NCI-H345 (cell line): ENCODE measurements at places on chromosomes 6 and 20.

DNA sequence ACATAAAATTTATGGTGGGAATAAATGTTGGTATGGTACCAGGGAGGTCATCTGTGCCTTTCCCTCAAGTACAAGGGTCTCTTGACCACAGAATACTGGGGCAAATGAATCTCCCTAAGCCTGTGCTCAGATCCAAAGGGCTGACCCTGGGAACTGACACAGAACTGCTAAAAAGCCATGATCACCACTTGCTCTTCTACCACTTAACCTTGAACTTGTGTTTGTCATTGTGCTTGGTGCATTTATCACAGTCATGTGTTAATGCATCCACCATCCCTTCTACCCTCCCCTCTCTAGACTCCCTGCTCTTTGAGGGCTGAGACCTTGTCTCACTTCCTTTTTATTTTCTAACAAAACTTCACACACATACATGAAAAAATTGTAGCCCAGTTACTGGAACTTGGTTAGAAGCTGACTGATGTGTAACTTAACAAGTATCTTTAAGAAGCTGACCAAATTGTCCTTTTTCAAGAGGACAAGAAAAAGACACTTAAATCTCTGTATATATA is 46.1 kb upstream of the PBOV1 start:
- DNase-seq: no peak

DNA sequence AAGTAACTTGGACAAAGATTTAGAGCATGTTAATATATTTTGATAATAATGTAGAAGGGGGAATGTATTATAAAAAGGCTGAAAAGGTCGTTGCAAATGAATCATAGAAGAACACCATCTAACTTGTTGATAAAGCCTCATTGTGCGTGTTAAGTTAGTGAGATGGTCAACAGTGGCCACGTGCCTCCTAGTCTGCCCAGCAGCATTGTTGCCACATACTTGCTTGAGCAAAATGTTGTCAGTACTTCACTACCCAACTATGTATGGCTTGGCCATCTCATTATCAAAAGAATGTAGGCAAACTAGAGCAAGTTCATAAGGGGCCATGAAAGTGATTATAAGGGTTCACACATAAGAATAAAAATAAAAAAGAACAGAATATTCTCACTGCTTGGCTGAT is 84.6 kb downstream of the PHACTR1 start:
- no peak for DNase-seq

DNA sequence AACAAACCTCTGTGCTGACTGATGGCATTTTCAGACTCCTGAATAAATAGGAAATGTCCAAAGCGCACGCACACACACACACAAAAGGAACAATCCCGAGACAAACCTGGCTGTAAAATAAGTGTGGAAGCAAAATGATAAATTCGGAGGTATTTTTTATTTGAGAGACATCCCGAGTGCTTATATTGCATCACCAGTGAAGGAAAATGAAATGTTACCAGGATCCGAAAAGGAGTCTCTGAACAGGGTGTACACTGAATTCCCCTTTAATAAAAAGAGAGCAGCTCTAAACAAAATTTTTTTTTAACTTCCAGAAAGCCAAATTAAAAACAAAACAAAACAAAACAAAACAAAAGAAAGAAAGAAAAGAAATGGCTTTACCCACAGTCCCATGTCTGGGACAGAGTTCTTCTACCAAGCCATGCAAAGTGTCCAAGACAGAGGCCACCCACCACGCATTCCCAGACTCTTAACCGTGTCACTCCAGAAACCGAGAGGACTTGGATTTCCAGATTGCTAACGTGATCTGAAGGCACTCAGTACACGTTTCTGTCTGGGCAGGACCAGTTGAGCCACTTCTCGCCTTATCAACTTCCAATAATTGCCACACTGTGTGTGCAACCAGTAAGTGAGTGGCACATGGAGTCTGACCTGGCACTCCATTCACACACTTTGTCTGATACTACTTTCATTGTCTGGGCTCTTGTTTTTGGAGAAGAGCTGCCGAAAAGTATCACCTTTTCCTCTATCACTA is 817 bp downstream of the ME1 start:
- DNase-seq: no peak

- DNase-seq: no peak
Observed at GRCh38 chr20:53739799-53740785, 146.5 kb upstream of the ZNF217 start.

- DNase-seq: no peak
Observed at GRCh38 chr20:5282561-5282960, 34.2 kb downstream of the PROKR2 start.

DNA sequence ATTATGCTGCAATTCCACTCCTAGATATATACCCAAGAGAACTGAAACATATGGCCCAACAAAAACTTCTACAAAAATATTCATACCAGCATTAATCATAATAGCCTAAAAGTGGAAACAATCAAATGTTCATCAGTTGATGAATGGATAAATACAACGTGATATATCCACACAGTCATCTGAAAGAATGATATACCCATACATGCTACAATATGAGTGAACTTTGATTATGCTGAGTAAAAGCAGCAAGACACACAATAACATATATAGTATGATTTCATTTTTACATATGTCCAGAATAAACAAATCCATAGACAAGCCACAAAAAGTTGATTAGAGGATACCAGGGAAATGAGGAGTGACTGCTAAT is 30.7 kb downstream of the CDK19 start:
- DNase-seq: no peak

DNA sequence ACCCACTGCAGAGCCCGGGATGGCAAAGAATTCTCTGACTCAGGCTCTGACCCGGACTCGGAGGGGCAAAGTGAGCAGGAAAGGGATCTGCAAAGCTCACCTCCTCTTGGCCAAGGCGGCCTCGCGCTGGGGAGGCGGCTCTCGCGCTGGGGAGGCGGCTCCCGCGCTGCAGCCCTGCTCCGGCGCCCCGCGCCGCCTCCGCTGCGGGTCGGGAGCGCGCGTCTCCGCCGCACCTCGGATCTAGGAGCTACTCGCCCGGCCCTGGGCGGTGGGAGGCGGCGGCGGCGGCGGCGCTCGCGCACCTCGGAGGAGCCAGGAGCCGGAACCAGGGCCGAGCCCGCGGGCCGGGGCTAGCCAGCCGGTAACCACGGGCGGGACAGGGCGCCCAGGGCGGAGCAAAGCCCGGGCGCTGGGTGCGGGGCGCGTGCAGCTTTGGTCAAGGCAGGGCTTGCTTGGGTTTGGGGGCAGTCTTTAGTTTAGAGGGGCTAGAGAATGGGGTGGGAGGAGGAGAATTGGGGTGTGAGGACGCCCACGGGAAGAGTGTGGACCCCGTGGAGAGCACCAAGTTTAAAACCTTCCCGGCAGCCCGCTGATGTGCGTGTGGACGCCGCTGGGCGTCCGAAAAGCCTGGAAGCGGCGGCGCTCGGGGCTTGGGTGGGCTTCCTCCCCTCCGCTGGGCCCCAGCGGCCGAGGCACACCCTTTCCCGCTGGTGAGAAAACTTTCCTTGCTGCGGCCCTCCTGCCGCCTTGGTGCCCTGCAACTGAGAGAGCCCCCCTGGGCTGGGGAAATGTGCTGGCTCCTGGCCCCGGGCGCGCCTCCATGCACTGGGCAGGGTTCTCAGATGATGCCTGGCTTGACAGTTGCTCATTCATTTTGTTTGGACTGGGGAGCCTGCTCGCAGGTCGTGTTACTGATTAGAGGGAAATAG is at the start of gene MRAP2:
Gene MRAP2, plus strand, starts transcription at position 250 of the 929 bp plus-strand sequence. CDS start 21,547 bp downstream, outside the sequence.
- peak; percentile 58 for DNase-seq

- no peak for DNase-seq
Observed at GRCh38 chr6:34585512-34586061, 29.5 kb upstream of the SPDEF start.

DNA sequence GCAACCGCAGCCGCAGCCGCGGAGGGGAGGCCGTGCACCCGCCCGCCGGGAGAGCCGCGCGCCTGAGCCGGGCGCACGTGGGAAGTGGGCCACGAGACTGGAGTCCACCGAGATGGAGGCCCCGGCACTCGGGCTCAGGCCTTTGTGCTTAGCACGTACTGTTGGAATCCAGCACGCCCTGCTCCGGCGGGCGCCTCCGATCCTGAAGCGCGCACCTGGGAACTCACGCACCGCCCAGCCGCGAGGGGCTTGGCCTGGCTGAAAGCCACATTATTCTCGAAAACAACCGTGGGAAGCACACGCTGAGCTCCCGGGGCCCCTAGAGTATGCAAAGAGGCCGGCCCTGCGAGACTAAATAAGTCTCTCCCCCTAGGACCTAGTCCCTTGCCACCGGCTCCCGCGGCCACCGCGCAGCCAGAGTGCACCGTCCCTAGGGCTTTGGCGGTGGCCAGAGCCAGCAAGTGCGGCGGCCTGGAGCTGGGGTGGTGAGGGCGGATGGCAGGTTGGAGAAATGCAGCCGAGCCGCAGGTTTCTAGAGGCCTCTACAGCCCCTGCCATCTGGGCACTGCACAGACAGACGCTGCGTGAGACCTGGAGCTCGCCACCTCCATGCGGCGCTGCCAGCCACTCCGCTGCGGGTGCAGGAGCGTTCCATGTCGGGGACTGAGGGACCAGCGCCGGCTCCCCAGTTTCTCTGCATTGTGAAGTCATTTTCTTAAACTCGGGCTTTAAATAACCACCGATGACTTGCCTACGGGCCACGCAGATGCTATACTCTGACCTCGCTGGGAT is 42.0 kb upstream of the LY86 start:
- peak; percentile 29 for DNase-seq

- peak; percentile 83 for DNase-seq
Observed at GRCh38 chr20:19275630-19276071, 63.2 kb downstream of the SLC24A3 start.

DNA sequence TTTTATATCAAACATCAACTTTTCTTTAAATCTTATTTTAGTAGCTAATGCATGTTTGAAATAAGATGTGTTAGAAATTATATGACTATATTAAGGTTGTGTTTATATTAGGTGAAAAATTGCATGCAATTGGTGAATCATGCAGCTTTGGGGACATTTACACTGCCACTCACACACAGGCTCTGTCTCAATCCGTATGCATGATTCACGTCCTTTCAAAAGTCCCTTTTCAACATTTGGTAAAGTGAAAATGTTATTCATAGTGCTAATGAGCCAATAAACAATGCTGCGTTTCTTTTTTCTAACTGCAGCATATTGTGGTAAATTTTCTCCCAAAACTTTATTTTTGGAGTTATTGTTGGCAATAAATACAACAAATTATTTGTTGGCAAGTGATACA is 198.0 kb downstream of the FUT9 start:
- no peak for DNase-seq

DNA sequence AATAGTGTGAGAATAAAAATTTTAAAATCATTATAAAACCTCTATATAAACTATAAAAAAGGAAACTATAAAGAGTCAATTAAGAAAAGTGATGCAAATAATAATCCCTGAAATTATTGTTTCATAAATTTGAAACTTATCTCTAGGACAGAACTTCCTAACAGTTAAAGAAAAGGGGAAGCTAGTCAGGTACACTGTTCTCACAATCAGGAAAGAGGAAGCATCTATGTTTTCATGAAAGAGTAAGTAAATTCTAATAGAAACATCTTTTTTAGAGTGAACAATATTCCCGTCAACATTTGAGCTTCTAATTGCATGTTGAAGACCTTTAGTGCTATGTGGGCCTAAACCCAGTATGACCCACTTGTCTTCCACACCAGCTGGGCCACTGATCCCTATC is 1.2 kb upstream of the ADGRF1 start:
- DNase-seq: no peak

- DNase-seq: no peak
Observed at GRCh38 chr20:13554706-13555105, 84.0 kb downstream of the TASP1 start.

GRCh38 chr6:36539814-36540568 is 7.3 kb downstream of the STK38 start:
- no peak for DNase-seq

DNA sequence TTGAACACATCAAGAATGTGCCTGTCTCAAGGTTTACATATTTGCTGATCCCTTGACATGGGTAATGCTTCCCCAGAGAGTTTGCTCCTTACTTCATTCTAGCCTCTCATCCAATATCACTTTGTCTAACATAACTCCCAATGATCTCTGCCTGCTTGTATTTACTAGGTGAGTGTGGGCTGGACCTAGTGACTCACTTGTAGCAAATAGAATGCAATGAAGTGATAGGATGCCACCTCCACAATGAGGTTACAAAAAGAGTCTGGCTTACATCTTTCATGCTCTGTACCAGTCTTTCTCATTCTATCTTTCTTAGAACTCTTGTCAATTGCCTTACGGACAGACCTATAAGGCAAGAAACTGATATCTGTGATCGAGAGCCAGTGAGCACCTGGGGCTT is 44.9 kb upstream of the TMEM200A start:
- no peak for DNase-seq

GRCh38 chr6:107536180-107536961 is 46.5 kb downstream of the SOBP start:
- no peak for DNase-seq

DNA sequence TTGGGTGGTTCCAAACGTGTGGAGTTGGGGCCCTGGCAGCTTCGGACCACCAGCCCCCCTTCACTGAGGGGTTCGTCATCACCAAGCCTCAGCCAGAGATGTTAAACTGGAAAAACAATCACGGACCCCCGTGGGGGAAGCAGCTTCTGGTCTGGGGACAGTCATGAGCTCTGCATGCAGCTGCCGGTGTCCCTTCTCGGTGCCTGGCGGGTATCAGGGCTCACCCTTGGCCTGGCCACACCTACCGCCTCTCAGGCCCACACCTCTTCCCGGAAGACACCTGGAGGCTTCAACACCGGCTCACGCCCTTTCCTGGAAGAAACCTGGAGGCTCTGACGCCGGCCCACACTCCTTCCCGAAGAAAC is 77.8 kb upstream of the BHLHE23 start:
- DNase-seq: no peak

- no peak for DNase-seq
Observed at GRCh38 chr20:32509639-32510066, 75.5 kb downstream of the NOL4L start.

DNA sequence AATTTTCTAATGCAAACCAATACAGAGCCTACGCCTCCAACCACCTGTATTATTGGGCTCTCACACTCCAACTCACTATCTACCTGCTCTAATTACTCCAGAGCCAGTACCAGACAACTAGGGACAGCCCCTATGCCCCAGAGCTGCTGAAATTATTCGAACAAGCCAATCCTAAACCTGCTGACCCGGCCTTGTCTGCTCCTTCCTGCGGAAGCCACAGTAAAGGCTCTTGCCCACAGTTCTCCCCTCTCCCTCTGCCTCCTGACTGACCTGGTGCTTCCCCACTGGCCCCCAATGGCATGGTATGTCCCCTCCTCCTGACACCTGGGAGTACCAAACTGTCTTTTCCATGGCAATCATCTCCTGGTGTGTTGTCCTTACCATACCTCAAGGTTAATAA is 4.1 kb upstream of the TOX2 start:
- no peak for DNase-seq

GRCh38 chr6:47137073-47137472 is 94.9 kb upstream of the ADGRF1 start:
- no peak for DNase-seq

GRCh38 chr6:137982418-137983189 is 115.5 kb downstream of the TNFAIP3 start:
- no peak for DNase-seq

DNA sequence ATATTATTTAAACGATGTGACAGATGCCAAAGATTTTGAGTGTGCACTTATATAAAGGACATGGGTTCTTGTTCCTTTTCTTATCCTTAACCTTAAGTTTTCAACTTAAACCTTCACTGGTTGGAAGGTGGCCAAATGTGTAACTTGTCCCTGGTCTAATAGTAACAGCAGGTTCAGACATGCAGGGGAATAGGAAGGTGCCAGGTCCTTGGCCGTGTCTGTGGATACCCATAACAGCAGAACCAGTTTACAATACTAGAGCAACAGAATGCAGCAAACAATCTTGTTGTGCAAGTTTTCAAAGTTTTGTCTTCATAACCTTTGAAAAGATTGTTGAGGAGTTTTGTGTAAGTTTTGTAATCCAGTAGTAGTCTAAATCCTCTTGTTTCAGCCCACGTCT is 4.4 kb downstream of the MYB start:
- DNase-seq: no peak
